ENCODE measurements at places on chromosomes 7 and 10. TPM values are rescaled to one million over a fixed set of nuclear protein-coding genes. Genes with fewer than 3 reads are reported as not detected.
A peak's percentile ranks its signal among the peaks of the same experiment; 100 is the strongest.

The BAIAP2L1 gene
- 11.1 TPM for total RNA-seq

DNA sequence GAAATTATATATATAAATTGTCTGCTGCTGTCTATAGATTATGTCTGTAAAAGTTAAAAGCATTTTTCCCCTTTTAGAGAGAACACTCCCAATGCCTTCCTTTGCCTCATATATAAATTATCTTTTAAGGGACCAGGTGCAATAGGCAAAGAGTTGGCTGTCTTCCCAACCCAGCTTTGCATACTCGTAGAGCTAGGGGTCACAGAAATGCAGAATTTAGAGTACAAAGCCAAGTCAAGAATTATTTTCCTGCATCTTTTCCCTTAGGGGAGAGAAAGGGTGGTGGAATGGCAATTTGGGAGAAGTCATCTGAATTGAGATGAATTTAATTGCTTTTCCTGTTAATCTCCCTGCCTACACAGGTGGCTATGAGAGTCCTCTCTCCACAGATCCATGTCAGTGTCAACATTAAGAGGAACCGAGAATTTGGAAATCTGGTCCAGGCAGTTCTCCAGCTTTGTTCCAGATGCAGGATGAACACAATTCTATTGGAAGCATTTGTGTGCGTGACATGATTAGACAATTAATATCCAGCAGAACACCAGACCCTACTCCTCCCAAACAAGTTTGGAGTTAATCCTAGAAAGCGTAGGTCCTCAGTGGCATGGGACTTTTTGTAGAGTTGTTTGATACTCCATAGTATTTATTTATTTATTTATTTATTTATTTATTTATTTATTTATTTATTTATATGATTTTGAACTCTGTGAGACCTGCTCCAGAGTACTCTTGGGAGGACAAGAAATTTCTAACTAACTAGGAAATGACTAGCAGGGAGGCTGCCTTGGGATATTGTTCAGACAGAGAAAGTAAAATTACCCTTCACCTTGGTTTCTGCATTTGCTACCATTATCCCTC lies 80.3 kb upstream of the SKAP2 start:
- DNase-seq: no peak

The GLI3 gene
- total RNA-seq: 4.3 TPM

- DNase-seq: no peak
These were observed 354.8 kb downstream of the CXCL12 start for GRCh38 chr10:44030132-44030531.

GRCh38 chr10:59387951-59388670 lies 25.8 kb upstream of the FAM13C start:
- DNase-seq: peak; percentile 83

DNA sequence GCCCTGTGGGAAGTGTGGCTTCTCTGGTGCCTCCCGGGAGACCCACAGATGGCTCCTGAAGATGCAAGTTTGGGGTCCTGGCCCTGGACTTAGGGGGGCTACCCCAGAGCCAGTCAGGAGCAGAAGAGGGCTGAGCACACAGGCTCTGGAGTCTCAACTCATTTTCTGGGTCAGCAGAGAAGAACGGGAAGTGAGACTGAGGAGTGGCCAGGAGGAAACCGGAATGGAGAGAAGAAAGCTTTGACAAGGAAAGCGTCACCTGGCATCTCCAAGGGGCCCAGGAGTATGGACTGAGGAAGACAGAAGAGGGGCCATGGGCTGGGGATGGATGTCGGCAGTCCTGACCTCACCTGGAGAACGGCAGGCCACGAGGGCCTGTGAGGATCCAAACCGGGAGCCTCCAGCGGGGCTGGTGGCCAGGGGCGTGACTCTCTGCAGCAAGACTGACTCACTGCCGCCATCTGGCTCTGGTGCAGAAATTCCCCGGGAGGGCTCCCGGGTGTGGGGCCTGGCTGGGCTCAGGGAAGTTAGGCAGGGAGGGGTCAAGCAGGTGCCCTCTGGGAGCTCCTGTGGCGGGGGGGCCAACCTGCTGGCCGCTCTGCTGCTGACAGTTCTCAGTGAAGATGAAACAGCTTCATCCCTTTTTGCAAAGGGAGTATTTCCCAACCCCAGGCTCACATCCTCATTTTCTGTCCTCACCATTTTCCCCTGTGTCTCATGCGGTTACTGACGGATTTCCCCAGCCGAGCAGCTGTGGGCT lies 23.6 kb downstream of the DAGLB start:
- peak; percentile 51 for DNase-seq

The DPP6 gene
- total RNA-seq: 0.24 TPM

DNA sequence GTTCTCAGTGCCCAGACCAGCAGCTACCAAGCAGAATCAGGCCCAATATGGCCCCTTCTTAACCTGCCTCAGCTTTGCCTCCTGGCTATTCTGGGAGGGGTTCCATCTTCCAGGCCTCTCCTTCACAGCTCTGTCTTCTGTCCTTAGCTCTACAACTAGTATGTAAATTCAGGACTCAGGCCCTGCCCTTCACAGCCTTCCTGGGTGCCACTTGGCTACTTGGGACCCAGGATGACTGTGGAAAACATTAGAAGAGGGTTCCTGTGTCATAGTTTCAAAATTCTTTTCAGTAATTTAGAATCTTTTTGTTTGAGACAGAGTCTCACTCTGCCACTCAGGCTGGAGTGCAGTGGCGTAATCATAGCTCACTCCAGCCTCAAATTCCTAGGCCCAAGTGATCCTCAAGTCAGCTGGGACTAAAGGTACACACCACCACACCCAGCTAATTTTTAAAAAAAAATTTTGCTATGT lies 33.2 kb upstream of the PAPSS2 start:
- DNase-seq: no peak

GRCh38 chr10:44467090-44467489 lies 82.2 kb upstream of the CXCL12 start:
- DNase-seq: no peak

The PODXL gene
- 27.8 TPM for total RNA-seq

DNA sequence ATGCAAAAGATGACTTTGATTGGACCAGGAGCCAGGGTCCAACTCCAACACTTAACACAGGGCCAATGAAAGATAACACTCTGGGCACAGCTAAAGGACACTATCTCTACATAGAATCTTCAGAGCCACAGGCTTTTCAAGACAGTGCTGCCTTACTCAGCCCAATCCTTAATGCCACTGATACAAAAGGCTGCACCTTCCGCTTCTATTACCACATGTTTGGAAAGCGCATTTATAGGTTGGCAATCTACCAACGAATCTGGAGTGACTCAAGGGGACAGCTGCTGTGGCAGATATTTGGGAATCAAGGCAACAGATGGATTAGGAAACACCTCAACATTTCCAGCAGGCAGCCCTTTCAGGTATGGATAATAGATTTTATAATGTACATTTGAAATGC lies 160.7 kb downstream of the MALRD1 start:
- DNase-seq: no peak

The ALOX5 gene
- 0.06 TPM for total RNA-seq

DNA sequence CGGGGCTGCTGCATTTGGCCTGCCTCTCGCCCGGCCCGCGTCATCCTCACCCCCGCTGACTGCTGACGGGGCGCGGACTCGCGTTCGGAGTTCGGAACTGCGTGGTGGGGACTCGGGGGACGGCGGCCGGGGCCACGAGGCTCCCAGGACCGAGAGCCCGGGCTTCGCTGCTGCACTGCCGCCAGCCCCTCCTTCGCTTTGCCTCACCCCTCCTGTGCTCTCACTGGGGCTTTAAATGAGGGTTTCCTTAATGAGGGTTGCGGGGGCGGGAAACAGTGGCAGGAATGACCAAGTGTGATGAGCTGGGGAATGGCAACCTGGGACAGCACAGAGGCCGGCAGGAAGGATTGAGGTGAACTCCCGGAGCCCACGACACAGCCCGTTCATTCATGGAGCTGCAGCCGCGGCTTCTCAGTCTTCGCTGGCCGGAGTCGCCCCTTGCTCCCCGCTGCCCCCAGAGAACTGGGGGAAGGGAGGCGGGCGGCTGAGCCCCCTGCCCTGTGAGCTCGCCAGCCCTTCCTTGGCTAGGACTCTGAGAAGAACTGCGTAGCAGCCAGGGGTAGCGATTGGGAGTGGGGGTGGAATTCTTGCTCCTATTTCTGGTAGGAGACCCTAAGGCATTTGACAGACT lies 1.5 kb upstream of the LRRC4 start:
- DNase-seq: no peak

GRCh38 chr7:16433568-16434122 lies 12.3 kb upstream of the CRPPA start:
- DNase-seq: no peak

The SORCS1 gene
- not detected for total RNA-seq

The C10orf67 gene
- total RNA-seq: not detected

DNA sequence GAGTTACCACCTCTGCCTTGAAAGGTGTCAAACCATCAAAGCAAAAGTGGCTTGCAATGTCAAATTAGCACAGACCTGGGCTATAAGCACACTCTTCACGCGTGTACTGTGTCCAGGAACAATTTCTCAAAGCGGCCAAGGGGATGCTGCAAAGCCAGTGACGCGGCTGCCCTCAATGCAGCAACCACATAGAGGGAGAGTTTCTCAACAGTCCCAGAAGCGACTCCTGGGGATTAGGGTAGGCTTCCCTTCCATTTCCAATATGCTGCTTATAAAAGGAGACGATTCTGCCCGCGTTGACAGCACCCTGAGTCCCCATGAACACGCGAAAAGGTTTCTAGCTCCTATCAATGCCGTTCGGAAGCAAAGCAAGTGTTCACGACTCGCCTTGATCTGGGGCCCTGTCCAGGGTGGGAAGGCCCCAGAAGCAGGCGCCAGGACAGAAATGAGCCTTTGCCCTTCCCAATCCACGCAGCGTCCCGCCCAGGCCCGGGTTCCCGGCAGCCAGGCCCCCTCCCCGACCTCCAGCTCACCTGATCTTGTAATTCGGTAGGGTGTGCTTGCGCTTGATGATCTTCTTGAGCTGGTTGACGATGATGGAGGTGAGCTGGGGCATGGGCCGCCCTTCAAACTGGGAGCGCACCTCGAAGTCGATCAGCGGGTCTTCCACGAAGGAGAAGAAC lies 1.3 kb downstream of the PDZD8 start:
- DNase-seq: peak; percentile 33

GRCh38 chr7:106952658-106953231 lies 87.7 kb downstream of the PIK3CG start:
- no peak for DNase-seq

The TMEM130 gene
- 3.3 TPM for total RNA-seq

DNA sequence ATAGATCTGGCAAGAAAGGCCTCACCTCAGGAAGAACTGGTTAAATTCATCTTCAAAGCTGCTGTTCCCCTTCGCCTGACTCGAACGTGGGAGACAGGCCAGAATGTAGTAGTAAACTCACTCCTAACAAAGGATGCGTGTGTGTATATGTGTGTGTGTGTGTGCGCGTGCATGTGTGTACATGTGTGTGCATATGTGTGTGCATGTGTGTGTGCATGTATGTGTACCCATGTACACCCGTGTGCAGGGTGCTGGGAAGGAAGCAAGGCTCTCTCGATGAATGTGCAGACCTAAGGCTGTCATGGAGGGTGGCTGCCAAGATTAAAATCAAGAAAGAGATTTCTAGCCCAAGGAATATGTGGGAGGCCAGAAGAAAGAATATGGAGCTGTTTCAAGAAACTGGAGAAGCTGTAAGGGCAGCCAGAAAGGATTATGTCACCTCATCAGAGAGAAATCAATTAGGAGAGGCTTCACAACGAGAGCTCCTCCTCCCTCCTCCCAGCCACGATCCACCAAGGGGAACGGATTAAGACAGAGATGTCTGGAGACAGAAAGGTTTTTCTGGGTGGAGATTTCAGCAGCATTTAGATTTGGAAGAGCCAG lies 34.0 kb upstream of the LBX1 start:
- no peak for DNase-seq

The ORAI2 gene
- total RNA-seq: 42.8 TPM

GRCh38 chr10:26335574-26336093 lies 102.5 kb upstream of the APBB1IP start:
- DNase-seq: no peak

The TLX1 gene
- not detected for total RNA-seq

The WDR11 gene
- total RNA-seq: 21.9 TPM

DNA sequence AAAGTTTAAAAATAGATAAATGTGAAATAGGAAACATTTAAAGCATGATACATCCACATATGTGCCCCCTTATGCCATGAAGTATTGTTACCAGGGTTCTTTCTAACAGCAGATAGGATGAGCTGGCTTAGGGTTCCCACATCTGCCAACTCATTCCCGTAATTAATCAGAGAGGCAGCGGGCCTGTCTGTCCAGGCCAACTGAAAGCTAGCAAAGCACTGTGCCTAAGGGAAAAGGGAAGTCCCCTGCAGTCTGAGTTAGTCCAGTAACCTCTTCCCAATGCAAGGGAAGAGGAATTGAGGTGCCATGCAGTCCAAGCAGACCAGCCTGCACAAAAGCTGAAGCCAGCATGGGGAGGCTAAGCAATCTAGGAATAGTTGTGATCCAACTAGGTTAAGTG lies 18.3 kb upstream of the ZC3HAV1L start:
- no peak for DNase-seq

The NFKB2 gene
- total RNA-seq: 44.0 TPM

- DNase-seq: no peak
These were observed 119.3 kb upstream of the PTN start for GRCh38 chr7:137462847-137463246.

GRCh38 chr10:116668018-116668417 lies 47.3 kb downstream of the PNLIPRP2 start:
- DNase-seq: no peak

GRCh38 chr10:6171881-6172695 lies 30.6 kb upstream of the PFKFB3 start:
- DNase-seq: peak; percentile 89

DNA sequence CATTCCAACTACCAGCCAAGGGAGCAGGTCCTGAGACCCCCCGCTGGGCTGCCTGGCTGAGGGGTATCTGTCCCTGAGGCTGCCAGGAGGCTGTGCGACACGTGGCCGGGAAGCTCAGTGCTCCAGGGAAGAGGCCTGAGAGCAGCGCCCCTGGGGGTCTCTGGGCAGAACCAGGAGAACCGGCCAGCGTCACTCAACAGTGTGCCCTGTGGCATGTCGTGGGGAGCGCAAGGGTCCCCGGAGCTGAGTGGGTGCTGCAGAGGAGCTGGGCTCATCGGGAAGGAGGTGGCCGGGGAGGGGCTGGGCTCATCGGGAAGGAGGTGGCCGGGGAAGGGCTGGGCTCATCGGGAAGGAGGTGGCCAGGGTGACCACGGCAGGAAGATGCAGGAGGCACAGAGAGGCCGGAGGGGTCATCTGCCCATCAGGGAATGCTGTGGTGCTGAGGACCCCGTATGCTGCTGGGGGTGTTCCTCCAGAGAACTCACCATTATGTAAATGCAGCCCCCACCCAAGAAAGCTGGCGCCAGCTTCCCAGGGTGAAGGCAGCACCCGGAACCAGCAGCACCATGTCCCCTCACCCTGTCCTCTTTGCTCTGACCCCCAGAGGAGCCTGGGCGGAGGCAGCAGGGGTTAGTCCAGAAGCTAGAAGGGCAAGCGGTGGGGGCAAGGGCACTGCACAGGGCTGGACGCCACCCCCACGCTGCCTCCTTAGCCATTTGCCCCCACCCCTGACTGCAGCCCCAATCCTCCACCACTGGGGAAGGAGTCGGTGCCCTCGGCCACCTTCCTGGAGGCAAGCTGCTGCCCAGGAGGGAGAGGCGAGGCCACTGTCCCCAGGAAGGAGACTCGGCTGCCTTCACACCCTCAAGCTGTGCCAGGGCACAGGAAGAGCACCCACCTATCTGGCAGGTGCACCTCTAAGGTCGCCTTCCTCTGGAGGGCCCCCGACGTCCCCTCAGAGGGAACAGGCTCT lies 33.3 kb downstream of the CALML3 start:
- no peak for DNase-seq

- no peak for DNase-seq
These were observed 81.6 kb upstream of the DNAJB6 start for GRCh38 chr7:157255201-157255606.

GRCh38 chr7:88396948-88397322 lies 90.2 kb upstream of the STEAP4 start:
- DNase-seq: no peak

The TAS2R3 gene
- 0.17 TPM for total RNA-seq

Data from Daoy (cell line).